ENCODE measurements at places on chromosomes 1 and 21. TPM values are rescaled to one million over a fixed set of nuclear protein-coding genes. Genes with fewer than 3 reads are reported as not detected.

MSH4 gene
- total RNA-seq: not detected

MX1 gene
- 35.4 TPM for total RNA-seq

HEYL gene
- total RNA-seq: 9.9 TPM

KRTAP21-2 gene
- not detected for total RNA-seq

DNA sequence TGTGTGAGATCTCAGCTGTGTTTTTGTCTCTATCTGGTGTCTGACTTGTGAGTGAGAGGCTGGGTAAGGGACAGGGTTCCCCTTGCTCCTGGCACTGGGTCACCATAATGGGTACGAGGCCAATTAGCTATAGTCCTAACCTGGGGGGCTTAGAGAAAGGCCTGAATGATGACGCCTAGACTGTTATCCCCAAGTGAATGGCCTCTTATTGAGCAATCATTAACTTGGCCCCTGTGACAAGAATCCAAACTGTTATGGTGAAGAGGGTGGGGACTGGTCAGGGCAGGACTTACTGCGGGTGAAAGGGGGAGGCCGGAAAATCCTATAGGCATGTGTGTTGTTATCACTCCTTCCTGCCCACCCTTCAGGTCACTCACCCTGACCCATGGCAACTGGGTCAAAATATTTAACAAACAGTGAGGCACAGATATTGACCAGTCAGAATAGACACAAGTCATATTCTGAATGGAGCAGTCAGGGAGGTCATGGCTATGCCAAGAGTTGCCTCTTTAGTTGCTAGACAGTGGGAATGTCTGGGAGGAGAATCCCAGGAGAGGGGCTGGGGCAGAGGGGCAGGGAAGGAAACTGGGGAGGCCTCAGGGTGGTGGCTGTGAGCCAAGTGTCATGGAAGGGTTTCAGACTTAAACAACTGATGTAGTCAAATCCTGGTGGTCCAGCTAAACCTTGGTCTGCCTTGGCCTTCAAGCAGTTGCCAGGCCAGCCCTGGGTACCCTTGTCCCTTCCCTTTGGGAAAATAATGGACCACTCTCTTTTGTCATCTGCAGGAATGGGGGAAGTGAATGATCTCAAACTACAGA is 3.2 kb downstream of the NR0B2 start:
- H3K27ac ChIP-seq: no peak overlapping the region
- H3K27me3 ChIP-seq: no peaks in the 10 kb centered on the region
- H3K4me1 ChIP-seq: peaks cover 7% of the 10 kb centered on the region
- no peaks in the 10 kb centered on the region for H3K36me3 ChIP-seq

DNA sequence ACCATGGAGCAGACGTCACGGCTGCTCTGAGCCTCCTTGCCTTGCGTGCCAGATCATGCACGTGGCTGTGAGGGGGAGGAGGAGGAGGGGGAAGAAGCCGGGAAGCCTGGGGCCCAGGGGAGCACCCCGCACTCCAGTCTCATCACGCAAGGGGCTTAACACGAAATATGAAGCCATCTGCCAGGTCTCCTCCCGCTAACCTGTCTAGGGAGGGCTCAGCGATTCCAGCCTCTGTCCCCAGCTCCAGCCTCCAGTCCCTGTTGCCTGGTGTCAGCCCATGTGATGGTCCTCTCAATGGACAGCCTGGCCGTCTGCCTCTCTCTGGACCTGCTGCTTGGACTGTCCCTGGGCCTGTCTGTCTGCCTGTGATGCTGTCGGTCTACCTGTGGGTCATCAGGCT is 22.5 kb upstream of the C1QA start:
- no peak overlapping the region for H3K4me3 ChIP-seq
- DNase-seq: no peak
- no peaks in the 10 kb centered on the region for H3K27me3 ChIP-seq
- H3K4me1 ChIP-seq: no peaks in the 10 kb centered on the region

GRCh38 chr1:226029093-226029496 is 30.0 kb upstream of the SDE2 start:
- H3K27ac ChIP-seq: no peak overlapping the region
- H3K4me1 ChIP-seq: no peaks in the 10 kb centered on the region
- no peaks in the 10 kb centered on the region for H3K27me3 ChIP-seq
- no peak overlapping the region for H3K4me3 ChIP-seq
- no peaks in the 10 kb centered on the region for H3K36me3 ChIP-seq
- DNase-seq: no peak

GRCh38 chr1:5329068-5329739 is 663.0 kb downstream of the NPHP4 start:
- H3K4me3 ChIP-seq: no peak overlapping the region
- DNase-seq: peak; percentile 69
- H3K27me3 ChIP-seq: no peaks in the 10 kb centered on the region
- H3K4me1 ChIP-seq: peaks cover 18% of the 10 kb centered on the region
- no peak overlapping the region for H3K27ac ChIP-seq
- H3K36me3 ChIP-seq: no peaks in the 10 kb centered on the region

DNA sequence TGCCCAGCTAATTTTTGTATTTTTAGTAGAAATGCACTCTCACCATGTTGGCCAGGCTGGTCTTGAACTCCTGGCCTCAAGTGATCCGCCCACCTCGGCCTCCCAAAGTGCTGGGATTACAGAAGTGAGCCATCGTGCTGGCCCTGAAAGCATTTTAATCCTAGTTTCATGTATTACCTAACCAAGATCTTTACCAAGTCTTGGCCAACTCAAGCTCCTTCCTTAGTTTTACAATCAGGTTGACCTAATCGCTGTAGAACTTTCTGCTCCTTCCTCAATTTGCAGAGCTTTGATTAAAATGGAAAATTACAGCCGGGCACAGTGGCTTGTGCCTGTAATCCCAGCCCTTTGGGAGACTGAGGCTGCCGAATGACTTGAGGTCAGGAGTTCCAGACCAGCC is 3.2 kb upstream of the TMEM63A start:
- no peaks in the 10 kb centered on the region for H3K27me3 ChIP-seq
- no peaks in the 10 kb centered on the region for H3K36me3 ChIP-seq
- no peak overlapping the region for H3K4me3 ChIP-seq
- no peak overlapping the region for H3K27ac ChIP-seq
- no peak for DNase-seq

GRCh38 chr1:236308827-236309226 is 27.1 kb upstream of the ERO1B start:
- H3K36me3 ChIP-seq: no peaks in the 10 kb centered on the region
- H3K27me3 ChIP-seq: no peaks in the 10 kb centered on the region
- no peaks in the 10 kb centered on the region for H3K4me1 ChIP-seq
- H3K4me3 ChIP-seq: no peak overlapping the region
- no peak overlapping the region for H3K27ac ChIP-seq

- H3K36me3 ChIP-seq: no peaks in the 10 kb centered on the region
- H3K27ac ChIP-seq: peak overlapping the region; percentile 94
- H3K27me3 ChIP-seq: no peaks in the 10 kb centered on the region
- H3K4me1 ChIP-seq: peaks cover 19% of the 10 kb centered on the region
Measured at GRCh38 chr1:93346421-93346993, 800 bp downstream of the DR1 start.

GRCh38 chr21:36722370-36723368 is 23.8 kb downstream of the SIM2 start:
- no peaks in the 10 kb centered on the region for H3K4me1 ChIP-seq
- no peaks in the 10 kb centered on the region for H3K36me3 ChIP-seq
- no peaks in the 10 kb centered on the region for H3K27me3 ChIP-seq
- no peak overlapping the region for H3K27ac ChIP-seq

DNA sequence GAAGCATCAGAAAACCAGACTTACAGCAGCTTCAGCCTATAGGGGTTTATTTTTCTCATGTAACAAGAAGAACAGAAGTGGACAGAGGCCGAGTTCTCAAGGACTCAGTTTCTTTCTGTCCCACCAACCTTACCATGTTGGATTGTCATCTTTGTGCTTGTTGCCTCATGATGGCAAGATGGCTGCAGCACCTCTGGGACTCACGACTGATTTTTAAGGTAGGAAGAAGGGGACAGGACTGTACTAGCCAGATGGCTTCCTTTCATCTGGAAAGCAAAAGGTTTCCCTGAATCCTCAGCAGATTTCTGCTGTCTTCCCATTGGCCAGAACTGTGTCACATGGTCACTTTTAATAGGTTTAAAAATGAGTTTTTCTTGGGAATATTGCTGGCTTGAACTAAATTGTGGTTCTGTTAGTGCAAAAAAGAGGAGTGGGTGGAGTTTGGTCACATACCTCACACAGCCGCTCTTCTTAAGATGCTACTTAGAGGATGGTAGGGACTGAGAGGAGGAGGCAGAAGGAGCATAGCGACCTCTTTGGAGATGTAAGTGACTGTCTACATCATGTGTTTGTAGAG is 48.1 kb upstream of the ENAH start:
- H3K36me3 ChIP-seq: no peaks in the 10 kb centered on the region
- no peak overlapping the region for H3K4me3 ChIP-seq
- no peak overlapping the region for H3K27ac ChIP-seq
- DNase-seq: no peak

DNA sequence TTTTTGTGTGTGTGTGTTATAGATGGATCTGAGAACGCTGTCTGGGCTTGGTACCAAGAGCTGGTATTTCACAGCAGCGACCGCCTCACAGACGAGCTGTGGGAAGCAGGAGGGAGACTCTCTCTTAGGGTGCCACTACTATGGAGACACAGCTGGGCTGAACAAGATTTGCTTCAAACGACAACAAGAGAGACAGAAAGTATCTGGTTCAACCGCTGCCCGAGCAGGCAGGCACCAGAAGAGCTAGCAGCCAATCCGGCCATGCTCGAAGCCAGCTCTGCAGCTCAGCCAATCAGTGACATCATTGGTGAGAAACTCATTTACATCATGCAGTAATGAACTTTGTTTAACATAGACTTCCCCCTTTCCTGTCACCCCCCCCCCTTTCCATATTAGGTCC is 341.3 kb downstream of the USP25 start:
- no peaks in the 10 kb centered on the region for H3K4me1 ChIP-seq
- no peaks in the 10 kb centered on the region for H3K36me3 ChIP-seq
- no peaks in the 10 kb centered on the region for H3K27me3 ChIP-seq
- DNase-seq: no peak
- no peak overlapping the region for H3K27ac ChIP-seq
- no peak overlapping the region for H3K4me3 ChIP-seq

GRCh38 chr1:85857991-85858390 is 149.8 kb upstream of the ZNHIT6 start:
- H3K4me1 ChIP-seq: no peaks in the 10 kb centered on the region
- no peak overlapping the region for H3K27ac ChIP-seq
- no peaks in the 10 kb centered on the region for H3K27me3 ChIP-seq
- no peak overlapping the region for H3K4me3 ChIP-seq
- DNase-seq: no peak

DNA sequence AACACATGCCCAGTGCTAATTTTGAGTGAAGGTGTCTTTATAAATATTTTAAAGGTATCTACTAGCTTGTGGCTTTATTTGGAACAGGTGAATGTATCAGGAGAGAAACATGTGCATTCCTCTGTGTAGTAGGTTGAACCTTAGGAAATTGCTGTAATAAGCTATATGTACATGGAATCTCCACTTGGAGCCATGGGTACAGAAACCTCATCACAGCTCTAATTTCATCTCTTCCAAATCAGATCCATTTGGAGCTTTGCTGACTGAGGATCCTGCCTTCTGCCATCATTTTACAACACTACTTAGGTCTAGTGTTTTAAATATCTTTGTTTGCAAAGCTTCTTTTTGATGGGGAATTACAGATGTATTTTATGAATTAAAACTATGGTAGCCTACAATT is 2.1 kb downstream of the KCNK2 start:
- no peak for DNase-seq
- no peak overlapping the region for H3K4me3 ChIP-seq
- no peaks in the 10 kb centered on the region for H3K36me3 ChIP-seq

- H3K27me3 ChIP-seq: no peaks in the 10 kb centered on the region
- no peak overlapping the region for H3K27ac ChIP-seq
- H3K4me3 ChIP-seq: no peak overlapping the region
- H3K4me1 ChIP-seq: no peaks in the 10 kb centered on the region
Measured at GRCh38 chr1:157348538-157349480, 203.5 kb downstream of the FCRL5 start.

- no peak overlapping the region for H3K4me3 ChIP-seq
- H3K27me3 ChIP-seq: no peaks in the 10 kb centered on the region
- no peaks in the 10 kb centered on the region for H3K36me3 ChIP-seq
- H3K27ac ChIP-seq: no peak overlapping the region
- H3K4me1 ChIP-seq: peaks cover 8% of the 10 kb centered on the region
Measured at GRCh38 chr1:23100074-23100748, 68.4 kb downstream of the LUZP1 start.

DNA sequence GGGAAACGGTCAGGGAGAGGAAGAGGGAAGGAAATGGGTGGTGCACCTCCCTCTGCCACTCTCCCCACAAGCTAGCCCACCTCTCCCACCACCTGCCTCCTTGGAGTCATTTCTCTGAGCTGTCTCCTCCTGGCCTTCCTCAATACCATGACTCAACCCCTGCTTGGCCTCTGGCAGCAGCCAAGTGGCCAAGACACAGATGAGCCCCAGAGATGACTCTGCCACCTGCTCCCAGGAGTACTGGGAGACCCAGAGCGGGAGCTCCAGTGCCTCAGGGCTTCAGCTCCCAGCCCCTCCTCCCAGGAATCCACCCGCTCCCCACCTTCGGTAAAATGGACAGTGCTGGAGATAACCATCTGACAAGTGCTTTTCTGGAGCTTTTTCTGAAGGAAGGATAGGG is 2.6 kb downstream of the S100A16 start:
- H3K4me1 ChIP-seq: peaks cover 66% of the 10 kb centered on the region
- H3K27ac ChIP-seq: peak overlapping the region; percentile 73
- H3K4me3 ChIP-seq: no peak overlapping the region

GRCh38 chr1:77382366-77382765 is 100.5 kb downstream of the AK5 start:
- no peak overlapping the region for H3K4me3 ChIP-seq
- no peak overlapping the region for H3K27ac ChIP-seq
- no peaks in the 10 kb centered on the region for H3K4me1 ChIP-seq
- no peaks in the 10 kb centered on the region for H3K36me3 ChIP-seq

DNA sequence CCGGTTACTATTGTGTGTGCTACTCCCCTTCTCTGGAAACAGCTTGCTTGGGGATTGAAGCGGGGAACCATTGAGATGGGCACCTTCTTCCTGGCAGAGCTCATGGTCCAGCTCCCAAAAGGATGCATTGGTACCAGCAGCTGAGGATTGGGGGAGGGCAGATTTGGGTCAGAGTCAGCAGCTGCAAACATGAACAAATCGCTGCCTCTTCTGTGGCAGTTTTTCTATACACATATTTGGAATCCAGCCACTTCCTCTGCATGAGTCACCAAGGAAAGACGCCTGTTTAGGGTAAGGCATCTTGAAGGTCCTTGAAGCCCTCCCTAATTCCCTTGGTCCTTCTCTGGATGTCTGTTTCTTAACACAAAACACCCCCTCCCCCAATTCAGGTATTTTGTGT is 104.7 kb downstream of the DAB1 start:
- H3K27ac ChIP-seq: no peak overlapping the region
- DNase-seq: no peak
- H3K27me3 ChIP-seq: no peaks in the 10 kb centered on the region
- no peaks in the 10 kb centered on the region for H3K4me1 ChIP-seq
